Activated T-cell treated with anti-CD3 and anti-CD28 coated beads, Interleukin-2, amount 50 U/mL, for 4 hours (primary cell): ENCODE measurements at places on chromosomes 3 and 15. TPM values are rescaled to one million over a fixed set of nuclear protein-coding genes. Genes with fewer than 3 reads are reported as not detected.

GRCh38 chr3:15345066-15345607 lies 12.8 kb upstream of the SH3BP5 start:
- no peak for DNase-seq

DNA sequence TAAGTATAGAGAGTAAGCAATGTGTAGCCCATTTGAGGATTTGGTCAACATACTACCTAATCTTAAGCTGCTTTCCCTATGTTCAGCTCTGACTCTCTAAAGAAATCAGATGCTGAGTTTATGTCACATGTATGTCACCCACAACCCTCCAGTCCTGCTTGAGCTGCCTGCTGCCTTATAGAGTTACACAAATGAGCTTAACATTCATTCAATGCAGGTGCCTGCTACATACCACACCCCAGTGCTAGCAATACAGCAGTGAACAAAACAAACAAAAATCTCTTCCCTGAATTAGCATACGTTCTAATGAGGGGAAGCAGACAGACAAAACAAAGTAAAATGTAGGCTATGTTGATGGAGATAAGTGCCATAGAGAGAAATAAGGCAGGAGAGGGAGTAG lies 93.0 kb downstream of the HHLA2 start:
- no peak for DNase-seq

- DNase-seq: no peak
Measured at GRCh38 chr15:79644091-79644490, 212.0 kb downstream of the MINAR1 start.

- DNase-seq: no peak
Measured at GRCh38 chr3:126445506-126445905, 30.2 kb downstream of the ZXDC start.

DNA sequence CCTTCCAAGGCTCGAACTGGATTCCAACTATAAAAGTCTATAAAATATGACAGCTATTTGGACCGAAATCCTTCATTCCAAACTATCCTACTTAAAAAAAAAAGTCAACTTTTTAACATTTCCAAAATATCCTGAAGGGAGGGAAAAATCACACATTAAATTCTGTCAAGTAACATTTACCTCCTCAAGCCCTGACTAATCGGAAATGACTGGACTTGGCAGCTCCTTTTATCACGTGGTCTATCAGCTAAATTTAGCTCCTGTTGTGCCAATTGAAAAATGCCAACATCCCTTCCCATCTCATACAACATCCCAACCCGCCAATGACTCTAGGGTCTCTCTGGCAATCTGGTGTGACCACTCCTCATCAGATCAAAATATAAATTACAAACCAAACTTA lies 297.9 kb downstream of the FHIT start:
- DNase-seq: no peak

DNA sequence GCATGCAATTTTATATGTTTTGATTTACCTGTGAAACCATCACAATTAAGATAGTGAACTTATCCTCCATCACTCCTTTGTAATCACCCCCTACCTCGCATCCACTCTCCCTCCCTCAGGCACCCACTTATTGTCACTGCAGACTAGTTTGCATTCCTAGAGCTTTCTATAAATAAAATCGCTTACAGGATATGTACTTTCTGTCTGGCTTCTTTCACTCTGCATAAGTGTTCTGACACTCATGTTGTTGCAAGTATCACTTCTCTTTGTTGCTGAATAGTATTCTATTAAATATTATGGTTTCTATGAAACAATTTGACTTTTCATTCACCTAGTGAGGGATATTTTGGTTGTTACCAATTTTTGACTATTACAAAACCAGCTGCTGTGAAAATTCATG lies 139.3 kb downstream of the RSRC1 start:
- DNase-seq: no peak

DNA sequence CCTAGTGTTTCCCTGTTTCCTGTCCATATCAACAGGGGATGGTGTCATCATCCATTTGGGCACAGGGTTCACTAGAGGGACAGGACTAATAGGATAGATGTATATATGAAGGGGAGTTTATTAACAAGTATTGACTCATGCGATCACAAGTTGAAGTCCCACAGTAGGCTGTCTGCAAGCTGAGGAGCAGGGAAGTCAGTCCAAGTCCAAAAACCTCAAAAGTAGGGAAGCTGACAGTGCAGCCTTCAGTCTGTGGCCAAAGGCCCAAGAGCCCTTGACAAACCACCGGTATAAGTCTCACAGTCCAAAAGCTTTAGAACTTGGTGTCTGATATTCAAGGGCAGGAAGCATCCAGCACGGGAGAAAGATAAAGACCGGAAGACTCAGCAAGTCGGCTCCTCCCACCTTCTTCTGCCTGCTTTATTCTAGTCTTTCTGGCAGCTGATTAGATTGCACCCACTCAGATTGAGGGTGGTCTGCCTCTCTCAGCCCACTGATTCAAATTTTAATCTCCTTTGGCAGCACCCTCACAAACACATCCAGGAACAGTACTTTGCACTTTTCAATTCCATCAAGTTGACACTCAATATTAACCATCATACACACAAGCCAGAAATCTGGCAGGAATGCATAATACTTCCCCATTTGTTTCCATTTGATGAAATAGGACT lies 43.4 kb downstream of the CD200 start:
- no peak for DNase-seq

Gene HCN4
- total RNA-seq: not detected

Gene CAPN3
- total RNA-seq: 1.5 TPM

- DNase-seq: no peak
Measured at GRCh38 chr3:71389911-71390573, 193.5 kb downstream of the FOXP1 start.

Gene CHRNA3
- not detected for total RNA-seq

GRCh38 chr3:172063456-172064432 lies 24.4 kb downstream of the FNDC3B start:
- no peak for DNase-seq

- no peak for DNase-seq
Measured at GRCh38 chr3:52834871-52835501, at the start of gene MUSTN1. TSS of gene MUSTN1 (minus strand) at chr3:52835019. CDS start at chr3:52834948, 71 bp downstream.

GRCh38 chr15:34185666-34186065 lies 24.2 kb downstream of the KATNBL1 start:
- no peak for DNase-seq

DNA sequence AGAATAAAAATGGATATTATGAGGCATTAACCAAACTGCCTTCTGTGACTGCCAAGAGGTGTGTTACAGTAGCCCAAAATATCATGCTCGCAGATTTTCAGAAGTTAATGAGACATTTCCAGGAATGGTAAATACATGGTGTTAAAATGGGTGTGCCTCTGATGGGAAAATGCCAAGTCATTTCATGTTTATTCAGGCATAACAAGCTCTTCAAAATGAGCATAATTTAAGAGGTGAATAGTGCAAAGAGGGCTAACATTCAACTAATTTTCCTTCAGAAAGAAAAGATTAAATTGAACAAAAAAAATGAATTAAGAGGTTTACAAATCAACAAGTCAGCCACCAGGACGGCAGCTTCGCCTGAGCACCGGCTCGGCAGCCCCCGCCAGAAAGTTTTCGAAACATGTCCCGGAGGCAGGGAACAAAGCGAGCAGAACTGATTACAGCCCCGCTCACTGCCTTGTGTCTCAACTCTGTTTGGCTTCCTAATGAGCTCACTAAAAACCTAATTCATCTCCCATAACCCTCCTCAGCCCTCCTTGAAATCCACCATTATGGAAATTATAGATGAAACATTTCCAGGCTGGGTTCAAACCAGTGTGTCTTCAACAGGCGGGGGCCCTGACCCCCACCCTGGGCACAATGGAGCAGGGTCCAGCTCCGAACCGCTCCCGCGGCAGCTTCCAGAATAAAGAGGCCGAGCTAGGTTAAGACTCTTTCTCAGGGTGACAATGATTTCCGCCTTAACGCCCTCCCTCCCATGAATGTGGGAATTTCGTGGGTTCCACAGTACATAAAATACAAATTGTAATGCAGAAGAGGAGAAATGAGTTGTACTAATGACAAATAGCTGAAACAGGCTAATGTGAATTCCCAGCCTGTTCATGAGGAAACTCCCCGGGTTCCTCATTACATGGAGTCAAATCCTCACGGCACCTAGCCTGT lies 43.9 kb downstream of the MEIS2 start:
- no peak for DNase-seq

- DNase-seq: no peak
Measured at GRCh38 chr15:84631706-84632272, 22.3 kb downstream of the WDR73 start.

GRCh38 chr15:66936861-66937582 lies 128.4 kb upstream of the SMAD3 start:
- DNase-seq: no peak

GRCh38 chr3:188796122-188796631 lies 375.6 kb upstream of the TPRG1 start:
- no peak for DNase-seq
